ENCODE measurements at places on chromosomes 4 and X. TPM values are rescaled to one million over a fixed set of nuclear protein-coding genes. Genes with fewer than 3 reads are reported as not detected.

Gene REPS2
- 16.2 TPM for total RNA-seq

Gene ANK2
- 333 TPM for total RNA-seq

Gene ESX1
- total RNA-seq = not detected

Gene S100G
- not detected for total RNA-seq

Gene CXCL8
- total RNA-seq = 2.0 TPM

Gene L1CAM
- 107 TPM for total RNA-seq

Gene AKAP4
- not detected for total RNA-seq

Gene XPNPEP2
- 1.5 TPM for total RNA-seq

Gene SGCB
- total RNA-seq = 59.4 TPM

Gene SYTL4
- total RNA-seq = 3.4 TPM

Gene IQSEC2
- total RNA-seq = 10.9 TPM

Gene FGD1
- total RNA-seq = 10.3 TPM

Gene NCBP2L
- not detected for total RNA-seq

Gene QRFPR
- total RNA-seq = 4.2 TPM

Gene DMRTC1
- total RNA-seq = not detected

Gene REELD1
- total RNA-seq = not detected

Gene C1GALT1C1
- 14.2 TPM for total RNA-seq

Gene AMTN
- not detected for total RNA-seq

Gene WNK3
- 40.2 TPM for total RNA-seq

Gene FAAH2
- 1.5 TPM for total RNA-seq

Gene FAM156A
- total RNA-seq = 25.0 TPM

Gene ACOX3
- total RNA-seq = 28.6 TPM

Gene TRPC5OS
- total RNA-seq = not detected

Gene FRAS1
- total RNA-seq = 28.4 TPM

Gene CDX4
- total RNA-seq = not detected

Gene GLUD2
- 5.6 TPM for total RNA-seq

Gene MTM1
- 12.2 TPM for total RNA-seq

Gene TIMM17B
- 17.7 TPM for total RNA-seq

Gene SSX4B
- not detected for total RNA-seq

Gene CORIN
- total RNA-seq = 12.9 TPM

Gene ASMT
- 0.45 TPM for total RNA-seq

Gene ABCB7
- total RNA-seq = 24.2 TPM

Gene CLDN34
- 0.45 TPM for total RNA-seq

Gene MAOB
- total RNA-seq = 1.7 TPM

Gene FDCSP
- not detected for total RNA-seq

Gene C4orf50
- 9.4 TPM for total RNA-seq

Gene VEGFC
- 3.0 TPM for total RNA-seq

Gene SAGE1
- total RNA-seq = not detected

Gene NDST4
- total RNA-seq = 16.9 TPM

Gene PPP2R2C
- total RNA-seq = 80.5 TPM

Gene AASDH
- 24.0 TPM for total RNA-seq

Gene CFI
- total RNA-seq = 5.7 TPM

Gene ASB5
- 0.36 TPM for total RNA-seq

Gene METAP1
- 24.9 TPM for total RNA-seq

Gene PAGE4
- total RNA-seq = not detected

Gene TCEAL7
- 48.6 TPM for total RNA-seq

Gene NEIL3
- 6.2 TPM for total RNA-seq

Gene VCX
- not detected for total RNA-seq

Gene RBM46
- total RNA-seq = 0.27 TPM

Gene SLC16A2
- total RNA-seq = 17.9 TPM

Gene CT55
- total RNA-seq = not detected

Gene AVPR2
- total RNA-seq = not detected
